ENCODE measurements at places on chromosomes 2 and 18.

DNA sequence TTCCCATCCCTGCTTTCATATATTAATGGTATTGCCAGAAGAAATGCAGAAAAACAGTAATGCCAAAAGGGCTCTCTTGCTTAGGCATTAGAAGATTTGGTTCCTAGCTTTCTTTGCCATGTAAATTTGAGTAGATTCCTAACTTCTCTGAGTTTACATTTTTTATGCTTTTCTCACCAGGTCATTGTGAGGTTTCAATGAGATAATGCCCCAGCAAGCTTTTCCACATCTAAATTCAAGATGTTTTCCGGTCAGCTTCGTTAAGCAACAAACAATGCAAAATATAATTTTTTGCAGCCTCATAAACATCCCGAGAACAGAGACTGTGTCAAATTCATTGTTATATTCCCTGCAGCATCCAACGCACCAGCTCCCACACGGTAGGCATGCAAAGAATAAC, 44.9 kb downstream of the NCKAP5 start:
- DNase-seq = no peak

DNA sequence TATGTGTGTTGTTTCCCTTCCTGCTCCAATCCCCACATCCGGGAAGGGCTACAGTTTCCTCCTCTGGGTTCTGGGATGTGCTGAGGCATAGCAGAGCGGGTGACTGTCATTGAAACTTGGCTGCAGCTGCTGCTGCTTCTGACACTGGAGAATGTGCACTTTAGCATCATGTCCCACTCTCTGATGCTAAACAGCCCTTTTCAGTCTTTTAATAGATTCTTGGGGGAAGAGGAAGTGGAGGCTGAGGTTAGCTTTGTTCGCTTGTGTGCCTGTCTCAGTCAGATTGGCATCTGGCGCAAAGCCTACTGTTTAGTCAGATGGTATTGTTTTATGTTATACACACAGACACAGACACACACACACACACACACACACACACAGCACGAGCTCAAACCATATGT, 136.5 kb upstream of the RND3 start:
- DNase-seq = no peak

DNA sequence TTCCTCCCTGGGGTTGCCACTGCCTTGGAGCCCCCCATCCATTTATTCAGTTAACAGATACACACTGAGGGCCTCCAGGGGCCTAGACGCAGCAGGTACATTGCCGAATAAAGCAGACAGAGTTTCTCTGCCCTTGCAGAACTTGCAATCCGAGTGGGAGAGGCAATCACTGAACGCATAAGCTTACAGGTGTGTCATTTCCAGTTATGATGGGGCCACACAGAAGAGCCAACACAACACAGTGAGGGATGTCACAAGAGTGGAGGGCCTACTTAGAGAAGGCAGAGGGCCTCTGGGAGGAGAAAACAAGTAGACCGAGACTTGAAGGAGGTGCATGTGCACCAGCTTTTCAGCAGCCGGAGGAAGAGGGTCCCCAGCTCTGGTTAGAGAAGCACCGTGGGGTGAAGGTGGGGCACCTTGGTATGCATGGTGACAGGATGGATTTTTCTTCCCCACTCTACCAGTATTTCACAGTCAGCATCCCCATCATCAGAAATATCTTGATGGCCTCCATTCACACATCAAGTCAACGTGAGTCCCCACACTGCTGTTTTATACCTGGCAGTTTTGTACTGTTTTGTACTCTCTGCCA, 150.9 kb downstream of the SMAD7 start:
- DNase-seq = no peak

- no peak for DNase-seq
These were observed 35.3 kb downstream of the MEIS1 start for GRCh38 chr2:66470199-66470598.

All from T-helper 1 cell (primary cell).